Activated CD8-positive, alpha-beta memory T cell treated with anti-CD3 and anti-CD28 coated beads, Interleukin-2, amount 10 ng/mL, durations not matched to agents 7 days and 5 days (primary cell): ENCODE measurements at places on chromosomes 1 and 21. TPM values are rescaled to one million over a fixed set of nuclear protein-coding genes. Genes with fewer than 3 reads are reported as not detected.

- H3K4me1 ChIP-seq, result peaks cover 14% of the 10 kb centered on the region
- no peak overlapping the region for H3K27ac ChIP-seq
- H3K27me3 ChIP-seq, result no peaks in the 10 kb centered on the region
- H3K4me3 ChIP-seq, result no peak overlapping the region
Measured at GRCh38 chr21:43686811-43687565, 27.6 kb downstream of the RRP1B start.

DNA sequence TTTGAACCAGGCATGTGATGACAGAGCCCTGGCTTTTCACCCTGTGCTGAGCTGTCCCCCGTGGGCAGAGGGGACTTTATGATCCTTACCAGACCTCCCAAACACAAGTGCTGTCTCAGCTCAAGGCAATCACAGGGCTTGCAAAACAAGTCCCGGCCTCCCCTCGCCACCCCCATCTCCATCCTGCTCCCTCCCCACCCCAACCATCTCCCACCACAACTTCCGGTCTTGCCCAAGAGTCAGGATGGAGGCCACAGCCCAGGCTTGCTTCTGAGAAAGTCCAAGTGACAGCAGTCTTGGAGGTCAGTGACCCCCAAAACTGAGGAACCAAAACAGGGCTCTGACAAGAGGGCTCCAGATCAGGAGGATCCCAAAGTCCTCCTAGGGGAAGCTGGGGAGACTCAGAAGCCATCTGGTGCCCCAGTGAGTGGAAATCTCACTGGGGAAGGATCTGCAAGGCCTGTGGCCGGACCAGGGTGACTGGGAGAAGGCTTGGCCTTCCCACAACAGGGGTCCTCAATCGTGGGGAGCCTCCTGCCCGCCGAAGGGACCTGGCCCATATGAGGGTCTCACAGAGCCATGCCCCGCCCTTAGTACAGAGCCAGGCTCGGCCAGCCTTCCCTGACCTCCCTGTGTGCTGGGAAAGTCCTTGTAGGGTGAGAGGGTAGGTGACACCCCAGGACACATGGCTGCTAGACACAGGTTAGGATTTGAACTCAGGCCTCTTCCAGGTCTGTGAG lies 4.5 kb upstream of the SDC3 start:
- peaks cover 8% of the 10 kb centered on the region for H3K4me1 ChIP-seq
- H3K4me3 ChIP-seq, result no peak overlapping the region
- peaks cover 23% of the 10 kb centered on the region for H3K27me3 ChIP-seq
- no peaks in the 10 kb centered on the region for H3K36me3 ChIP-seq
- no peak for DNase-seq

DNA sequence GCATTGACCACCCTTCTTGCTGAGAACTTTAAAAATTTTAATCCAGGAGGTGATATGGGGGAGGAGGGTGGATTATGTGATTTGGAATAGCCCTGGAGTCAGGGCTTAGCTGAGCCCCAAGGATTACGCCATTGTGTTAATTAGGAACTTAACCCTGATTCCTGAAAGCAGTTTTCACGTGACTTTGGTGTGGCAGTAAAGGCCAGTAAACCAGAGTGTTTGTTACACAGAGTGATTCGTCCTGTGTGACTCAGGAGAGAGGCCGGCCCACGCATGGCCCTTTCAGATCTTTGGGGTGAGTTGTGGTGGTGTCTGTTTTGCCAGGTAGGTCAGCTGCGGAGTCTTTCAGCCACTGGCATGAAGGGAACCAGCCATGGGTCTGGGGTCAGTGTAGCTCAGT lies 107.6 kb downstream of the NOS1AP start:
- DNase-seq, result no peak
- H3K4me3 ChIP-seq, result no peak overlapping the region
- no peak overlapping the region for H3K27ac ChIP-seq
- no peaks in the 10 kb centered on the region for H3K36me3 ChIP-seq
- no peaks in the 10 kb centered on the region for H3K4me1 ChIP-seq

GRCh38 chr1:198656500-198656932 lies 17.7 kb downstream of the PTPRC start:
- H3K36me3 ChIP-seq, result peaks cover 54% of the 10 kb centered on the region
- peak; percentile 80 for DNase-seq
- peak overlapping the region; percentile 90 for H3K27ac ChIP-seq

DNA sequence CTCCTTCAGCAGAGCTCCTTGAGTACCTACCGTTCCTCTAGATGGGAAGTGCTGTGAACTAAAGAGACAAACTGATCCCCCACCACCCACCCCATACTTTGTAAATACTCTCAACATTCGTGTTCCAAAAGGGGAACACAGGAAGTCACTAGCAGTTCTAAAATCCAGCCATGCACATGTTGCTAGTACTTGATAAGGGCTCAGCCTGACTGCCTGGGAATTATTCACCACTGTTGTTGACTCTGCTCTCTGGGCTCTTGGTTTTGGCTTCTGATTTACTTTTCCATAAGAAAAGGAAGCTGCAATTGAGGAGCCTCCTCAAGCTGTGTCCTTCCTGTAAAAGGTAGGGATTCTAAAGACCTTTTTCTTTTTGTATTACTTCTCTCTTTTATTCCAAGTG lies 67.5 kb downstream of the IVNS1ABP start:
- no peak for DNase-seq
- no peaks in the 10 kb centered on the region for H3K4me1 ChIP-seq
- no peaks in the 10 kb centered on the region for H3K27me3 ChIP-seq
- no peak overlapping the region for H3K4me3 ChIP-seq

DNA sequence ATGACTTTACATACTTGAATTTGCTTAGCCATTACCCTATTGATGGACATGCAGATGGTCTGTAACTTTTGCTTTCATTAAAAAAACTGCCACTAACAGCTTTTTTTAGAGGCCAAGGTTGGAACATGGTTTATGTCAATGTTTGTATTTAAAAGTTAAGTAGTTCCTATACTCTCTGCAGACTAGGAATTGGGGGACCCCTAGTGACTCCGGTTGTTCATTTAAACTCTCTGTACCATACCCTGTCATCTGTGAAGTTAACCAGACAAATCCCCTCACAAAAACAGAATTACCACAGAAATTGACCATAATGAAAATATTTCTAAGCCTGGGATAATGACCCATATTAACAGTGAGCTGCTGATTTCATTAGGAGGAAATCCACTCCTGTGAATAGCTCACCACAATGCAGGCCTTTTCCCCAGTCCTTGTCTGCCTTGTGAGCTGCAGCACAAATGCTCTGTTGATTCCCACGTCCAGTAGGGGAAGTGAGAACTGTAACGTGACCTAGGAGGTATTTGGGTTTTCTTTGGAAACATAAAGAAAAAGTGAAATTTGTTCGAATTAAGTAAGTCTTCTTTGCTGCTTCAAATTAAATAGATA lies 30.2 kb upstream of the CD101 start:
- peaks cover 22% of the 10 kb centered on the region for H3K27me3 ChIP-seq
- H3K4me1 ChIP-seq, result no peaks in the 10 kb centered on the region
- no peak overlapping the region for H3K27ac ChIP-seq
- H3K4me3 ChIP-seq, result no peak overlapping the region
- DNase-seq, result no peak

GRCh38 chr1:43947061-43947873 lies 517 bp downstream of the IPO13 start:
- peak overlapping the region; percentile 92 for H3K4me3 ChIP-seq
- H3K27ac ChIP-seq, result peak overlapping the region; percentile 91
- H3K4me1 ChIP-seq, result peaks cover 35% of the 10 kb centered on the region
- H3K36me3 ChIP-seq, result peaks cover 10% of the 10 kb centered on the region
- DNase-seq, result peak; percentile 57
- H3K27me3 ChIP-seq, result no peaks in the 10 kb centered on the region

DNA sequence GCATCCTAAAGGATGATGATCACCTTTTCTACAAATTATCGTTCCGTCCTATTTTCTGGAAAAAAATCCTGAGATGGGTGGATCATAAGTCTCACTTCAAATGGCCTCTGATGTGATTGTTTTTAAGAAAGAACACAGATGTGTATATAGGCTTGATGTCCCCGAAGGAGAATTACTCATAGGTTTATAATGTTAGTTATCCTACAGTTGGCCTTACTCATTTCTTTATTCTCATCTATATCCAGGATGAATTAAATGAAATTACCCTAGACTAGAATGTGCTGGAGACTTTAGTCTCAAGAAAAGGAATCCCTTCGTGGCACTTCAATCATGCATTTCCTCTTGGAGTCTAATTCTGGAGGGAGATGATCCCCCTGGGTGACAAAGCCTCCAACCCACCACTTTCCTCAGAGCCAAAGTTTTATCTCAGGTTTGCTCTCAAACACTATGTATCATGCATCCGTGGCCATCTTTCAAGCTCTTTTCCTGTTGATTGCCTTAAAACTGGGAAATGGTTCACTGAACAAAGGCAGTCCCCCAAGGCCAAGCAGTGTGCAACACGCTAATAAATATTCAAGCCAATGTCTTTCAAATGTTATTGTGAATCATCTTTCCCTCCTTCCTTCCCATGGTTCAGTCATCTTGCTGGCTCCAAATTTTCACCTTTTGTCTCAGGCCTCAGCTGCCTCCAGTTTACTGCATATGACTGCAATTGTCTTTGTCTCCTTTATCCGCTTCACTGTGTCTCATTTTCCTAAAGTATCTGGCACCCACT lies 32.5 kb upstream of the SMYD2 start:
- no peaks in the 10 kb centered on the region for H3K36me3 ChIP-seq
- H3K4me1 ChIP-seq, result no peaks in the 10 kb centered on the region
- no peak for DNase-seq
- no peak overlapping the region for H3K27ac ChIP-seq
- no peak overlapping the region for H3K4me3 ChIP-seq

DNA sequence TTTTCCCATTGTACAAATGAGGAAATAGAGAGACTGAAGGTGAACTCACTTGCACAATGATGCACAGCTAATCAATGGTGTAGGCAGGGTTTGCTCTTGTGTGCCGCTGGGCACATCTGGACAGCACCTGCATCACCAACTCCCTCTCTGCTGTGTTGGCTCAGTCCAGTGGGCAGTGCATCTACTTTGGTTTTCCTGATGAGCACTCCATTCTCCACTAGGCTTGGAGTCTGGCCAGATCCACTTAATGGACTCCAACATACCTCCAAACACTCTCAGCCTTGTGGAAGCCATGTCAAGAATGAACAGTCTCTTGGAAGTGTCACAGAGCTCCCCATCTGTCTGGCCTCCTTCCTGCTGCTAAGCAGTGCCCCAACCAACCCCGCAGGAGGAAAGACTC lies 152.2 kb downstream of the HIVEP3 start:
- no peaks in the 10 kb centered on the region for H3K27me3 ChIP-seq
- no peak overlapping the region for H3K4me3 ChIP-seq
- no peak for DNase-seq
- H3K36me3 ChIP-seq, result peaks cover 5% of the 10 kb centered on the region
- H3K27ac ChIP-seq, result no peak overlapping the region
- H3K4me1 ChIP-seq, result no peaks in the 10 kb centered on the region

- H3K4me3 ChIP-seq, result no peak overlapping the region
- H3K27ac ChIP-seq, result no peak overlapping the region
- peaks cover 25% of the 10 kb centered on the region for H3K4me1 ChIP-seq
- no peaks in the 10 kb centered on the region for H3K27me3 ChIP-seq
Measured at GRCh38 chr1:116725798-116726197, 28.4 kb upstream of the CD2 start.

DNA sequence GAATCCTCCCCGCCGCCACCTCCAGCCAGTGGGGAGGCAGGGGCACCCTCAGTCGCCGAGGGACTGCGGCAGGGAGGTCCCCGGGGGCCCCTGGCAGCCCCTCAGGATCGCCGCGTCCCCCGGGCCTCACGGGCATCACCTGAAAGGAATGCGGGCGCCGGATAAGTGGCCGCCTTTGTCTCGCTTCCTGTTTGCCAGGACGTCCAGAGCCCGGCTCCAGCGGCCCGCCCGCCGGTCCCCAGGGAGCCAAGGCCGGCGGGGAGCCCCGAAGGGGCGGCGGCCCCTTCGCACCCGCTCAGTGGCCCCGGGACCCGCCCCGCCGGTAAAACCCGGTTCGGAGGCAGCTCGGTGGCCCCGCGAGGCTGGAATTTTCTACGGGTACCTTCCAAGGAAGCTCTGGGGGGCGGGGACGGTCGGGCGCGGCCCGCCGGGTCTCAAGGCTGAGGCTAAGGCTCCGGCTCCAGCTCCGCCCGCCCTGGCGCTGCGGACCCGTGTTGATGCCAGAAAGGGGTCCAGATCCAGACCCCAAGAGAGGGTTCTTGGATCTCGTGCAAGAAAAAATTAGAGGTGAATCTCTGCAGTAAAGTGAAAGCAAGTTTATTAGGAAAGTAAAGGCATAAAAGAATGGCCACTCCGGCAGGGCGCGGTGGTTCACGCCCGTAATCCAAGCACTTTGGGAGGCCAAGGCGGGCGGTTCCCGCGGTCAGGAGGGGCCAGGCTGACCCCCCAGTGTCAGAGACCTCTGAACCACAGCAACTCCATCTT lies 12.6 kb downstream of the TINAGL1 start:
- H3K27me3 ChIP-seq, result peaks cover 19% of the 10 kb centered on the region
- no peak overlapping the region for H3K4me3 ChIP-seq
- H3K36me3 ChIP-seq, result no peaks in the 10 kb centered on the region
- H3K4me1 ChIP-seq, result peaks cover 1% of the 10 kb centered on the region
- DNase-seq, result no peak

- no peaks in the 10 kb centered on the region for H3K36me3 ChIP-seq
- no peak overlapping the region for H3K27ac ChIP-seq
- H3K4me3 ChIP-seq, result no peak overlapping the region
- DNase-seq, result no peak
Measured at GRCh38 chr1:80656641-80657040, 1144.1 kb upstream of the ADGRL2 start.

OR10J4 gene
- not detected for total RNA-seq

DNA sequence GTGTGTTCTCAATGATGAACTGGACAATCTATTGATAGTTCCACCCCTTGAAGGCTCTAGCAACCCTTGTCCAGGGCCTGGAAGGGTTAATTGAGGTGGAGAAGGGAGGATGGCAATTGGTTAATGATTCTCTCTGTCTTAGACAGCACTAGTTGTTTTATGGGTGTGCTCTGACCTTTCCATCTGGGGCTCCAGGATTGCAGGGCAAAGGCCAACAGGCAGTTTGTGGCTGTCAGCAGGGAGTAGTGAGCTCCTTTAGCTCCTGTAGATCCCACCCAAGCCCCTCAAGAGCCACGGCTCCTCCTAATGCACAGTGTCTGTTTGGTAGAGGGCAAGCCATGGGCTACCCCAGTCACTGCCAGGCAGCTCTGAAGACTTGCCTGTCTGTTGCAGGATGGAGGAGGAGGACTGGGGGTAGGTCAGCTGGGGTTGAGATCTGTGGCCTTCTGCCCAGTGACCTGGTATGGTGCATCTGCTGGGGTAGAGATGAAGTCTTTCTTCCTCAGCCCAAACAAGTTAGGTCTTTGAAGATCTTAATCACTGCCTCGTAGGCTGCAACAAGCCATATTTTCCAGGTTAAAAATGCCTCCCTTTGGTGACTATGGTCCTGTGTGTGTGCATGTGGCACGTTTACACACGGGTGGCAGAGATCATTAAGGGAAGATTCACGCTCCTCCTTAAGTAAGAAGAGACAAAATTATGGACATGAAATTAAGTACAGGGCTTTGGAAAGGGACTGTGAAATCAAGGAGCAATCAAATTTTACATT lies 7.7 kb downstream of the MROH7 start:
- no peak for DNase-seq
- no peaks in the 10 kb centered on the region for H3K4me1 ChIP-seq
- H3K4me3 ChIP-seq, result no peak overlapping the region
- no peak overlapping the region for H3K27ac ChIP-seq
